ENCODE measurements at places on chromosomes 11 and 22.

GRCh38 chr11:72263361-72263760, 19.4 kb upstream of the PHOX2A start:
- DNase-seq, result no peak

GRCh38 chr11:46896719-46897406, 21.5 kb downstream of the LRP4 start:
- peak; percentile 19 for DNase-seq

- no peak for DNase-seq
These were observed 705 bp downstream of the PTPRJ start for GRCh38 chr11:47980907-47981621.

GRCh38 chr11:34288492-34288891, 69.3 kb downstream of the ABTB2 start:
- no peak for DNase-seq

DNA sequence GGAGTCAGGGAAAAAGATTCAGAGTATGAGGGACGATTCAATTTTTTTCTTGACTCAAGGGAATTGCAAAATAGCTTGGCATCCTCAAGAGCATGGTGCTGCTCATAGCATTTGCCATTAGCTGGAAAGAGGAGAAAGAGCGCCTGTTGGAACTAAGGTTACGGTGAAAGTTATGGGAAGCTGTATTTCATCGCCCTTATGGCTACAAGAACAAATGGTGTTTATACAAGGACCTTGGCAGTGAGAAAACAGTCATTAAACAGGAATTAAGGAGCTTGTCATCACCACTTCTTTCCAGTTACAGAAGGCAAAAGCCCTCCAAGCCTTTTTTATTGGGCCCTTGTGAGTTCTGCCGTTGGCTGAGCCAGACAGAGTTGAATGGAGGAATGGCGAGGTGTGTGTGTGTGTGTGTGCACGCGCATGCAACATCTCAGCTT, 74.2 kb downstream of the ALX4 start:
- no peak for DNase-seq

DNA sequence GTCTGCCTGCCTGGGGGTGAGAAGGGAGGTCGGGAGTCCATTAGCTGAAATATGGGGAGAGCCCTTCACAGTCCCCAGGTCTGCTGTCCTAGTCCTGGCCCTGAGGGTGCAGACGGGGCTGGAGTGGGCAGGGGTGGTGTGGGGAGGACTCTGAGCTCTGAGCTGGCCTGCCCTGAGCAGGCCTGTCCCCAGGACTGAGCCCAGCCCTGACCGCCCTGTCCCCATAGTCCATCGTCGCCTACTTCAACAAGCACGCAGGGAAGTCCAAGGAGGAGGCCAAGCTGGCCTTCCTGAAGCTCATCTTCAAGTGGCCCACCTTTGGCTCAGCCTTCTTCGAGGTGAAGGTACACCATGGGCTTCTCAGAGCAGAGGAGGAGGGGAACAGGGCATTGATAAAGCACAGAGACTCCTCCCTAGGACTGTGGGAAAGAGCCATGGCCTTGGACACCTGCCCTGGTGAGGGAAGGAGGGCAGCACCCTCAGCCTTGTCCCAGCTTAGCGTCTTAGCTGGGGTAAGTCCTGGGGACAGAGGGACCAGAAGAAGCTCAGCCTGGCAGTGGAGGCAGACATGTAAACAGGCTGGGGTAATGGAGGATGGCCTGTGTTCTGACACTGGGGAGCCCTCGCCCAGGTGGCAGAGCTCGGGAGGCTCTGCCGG, 83.7 kb downstream of the MYO7A start:
- DNase-seq, result no peak

DNA sequence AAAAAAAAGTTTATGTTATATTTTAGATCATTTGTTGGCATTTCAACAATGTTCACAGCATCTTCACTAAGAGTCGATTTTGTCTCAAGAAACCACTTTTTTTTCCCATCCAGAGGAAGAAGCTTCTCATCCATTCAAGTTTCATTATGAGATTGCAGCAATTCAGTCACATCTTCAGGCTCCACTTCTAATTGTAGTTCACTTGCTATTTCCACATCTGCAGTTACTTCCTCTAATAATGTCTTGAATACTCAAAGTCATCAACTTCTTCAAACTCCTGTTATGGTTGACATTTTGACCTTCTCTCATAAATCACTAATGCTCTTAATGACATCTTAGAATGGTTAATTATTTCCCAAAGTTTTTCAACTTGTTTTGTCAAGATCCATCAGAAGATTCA, 61.3 kb upstream of the CHORDC1 start:
- DNase-seq, result no peak

GRCh38 chr11:102762361-102762767, 18.1 kb downstream of the MMP10 start:
- no peak for DNase-seq

GRCh38 chr11:68594123-68594522, 90.2 kb upstream of the GAL start:
- DNase-seq, result no peak

DNA sequence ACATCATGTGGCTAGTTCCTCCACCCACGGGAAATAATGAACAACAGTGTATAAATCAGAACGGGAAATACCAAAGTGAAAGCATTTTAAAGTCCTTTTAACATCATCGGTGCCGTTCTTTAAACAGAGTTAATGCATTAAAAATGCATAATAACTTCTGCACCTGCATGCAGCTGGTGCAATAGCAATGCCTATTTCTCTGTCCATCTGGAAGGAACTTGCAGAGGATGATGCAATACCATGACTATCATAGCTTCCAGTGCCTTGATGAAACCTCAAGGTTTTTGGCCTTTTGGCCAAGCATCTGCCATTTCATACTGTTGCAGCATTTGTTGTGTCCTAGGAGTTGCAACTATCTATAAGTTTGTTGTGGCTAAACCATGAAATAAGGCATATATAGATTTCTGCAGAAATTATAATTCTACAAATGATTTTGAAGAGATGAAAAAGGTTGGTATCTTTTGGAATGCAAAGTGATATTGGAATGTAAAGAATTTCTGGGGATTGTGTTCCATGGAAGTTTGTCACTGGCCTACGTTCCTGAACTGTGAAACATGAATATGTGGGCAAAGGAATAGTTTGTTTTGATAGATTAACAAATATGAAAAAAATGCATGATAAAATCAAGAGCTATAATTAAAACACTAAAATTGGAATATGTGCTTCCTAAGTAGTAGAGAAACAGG, 9.8 kb upstream of the EIF3F start:
- no peak for DNase-seq

DNA sequence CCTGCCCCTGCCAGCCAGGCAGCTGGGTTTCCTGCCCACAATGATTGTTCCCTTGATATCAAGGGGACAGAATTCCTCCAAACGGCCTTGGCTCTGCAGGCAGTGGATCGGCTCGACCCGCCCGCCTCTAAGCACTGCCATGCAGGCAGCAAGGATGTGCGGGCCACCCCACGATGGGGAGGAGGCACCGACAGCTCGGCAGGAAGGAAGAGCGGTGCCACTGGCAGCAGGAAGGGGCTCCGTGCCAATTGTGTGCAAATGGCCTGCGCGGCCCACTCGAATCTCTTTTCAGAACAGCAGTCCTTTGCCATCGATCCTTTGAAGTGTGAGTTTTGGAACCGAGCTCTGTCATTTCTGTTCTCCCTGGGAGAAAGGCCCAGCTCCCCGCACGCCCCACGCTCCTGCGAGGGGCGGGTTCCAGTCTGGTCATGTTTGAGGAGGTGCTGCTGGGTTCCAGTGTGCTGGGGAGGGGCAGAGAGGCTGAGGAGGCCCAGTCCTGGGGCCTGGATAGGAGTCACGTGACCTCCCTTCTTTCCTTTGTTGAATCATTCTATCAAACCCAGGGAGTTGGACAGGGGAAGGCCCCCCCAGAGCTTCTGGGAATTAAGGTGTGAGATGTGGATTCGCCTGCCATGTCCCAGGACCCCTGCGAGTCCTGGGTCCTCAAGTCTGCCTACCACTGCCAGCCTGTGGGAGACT, 406.0 kb downstream of the CTTN start:
- no peak for DNase-seq

GRCh38 chr11:118401880-118402590, 629 bp downstream of the ATP5MG start:
- no peak for DNase-seq

DNA sequence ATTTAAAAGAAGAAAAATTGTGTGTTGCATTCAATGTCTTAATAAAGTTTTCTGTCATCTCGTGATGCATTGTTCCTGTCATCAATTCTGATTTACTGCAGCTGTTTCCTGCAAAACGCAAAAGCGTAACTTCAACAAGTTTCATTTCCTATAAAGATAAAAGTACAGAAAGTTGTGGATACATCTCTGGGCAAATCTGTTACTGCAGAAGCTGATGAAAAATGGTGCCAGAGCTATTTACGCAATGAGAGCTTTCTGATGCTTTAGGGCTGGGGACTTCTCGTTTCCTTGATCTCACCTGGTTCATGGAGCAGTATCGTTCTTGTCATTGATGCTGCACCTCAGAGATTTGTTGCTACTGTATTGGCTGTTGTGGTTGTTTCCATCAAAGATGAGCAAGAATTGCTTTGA, 15.5 kb upstream of the MS4A12 start:
- no peak for DNase-seq

- no peak for DNase-seq
These were observed at the start of gene RAPSN for GRCh38 chr11:47448566-47449427. RAPSN (minus strand) TSS chr11:47449136; CDS start chr11:47448964, 172 bp downstream.

GRCh38 chr11:113896156-113896879, 8.3 kb upstream of the HTR3B start:
- DNase-seq, result no peak

GRCh38 chr11:4619514-4619913, 11.5 kb upstream of the TRIM68 start:
- no peak for DNase-seq

DNA sequence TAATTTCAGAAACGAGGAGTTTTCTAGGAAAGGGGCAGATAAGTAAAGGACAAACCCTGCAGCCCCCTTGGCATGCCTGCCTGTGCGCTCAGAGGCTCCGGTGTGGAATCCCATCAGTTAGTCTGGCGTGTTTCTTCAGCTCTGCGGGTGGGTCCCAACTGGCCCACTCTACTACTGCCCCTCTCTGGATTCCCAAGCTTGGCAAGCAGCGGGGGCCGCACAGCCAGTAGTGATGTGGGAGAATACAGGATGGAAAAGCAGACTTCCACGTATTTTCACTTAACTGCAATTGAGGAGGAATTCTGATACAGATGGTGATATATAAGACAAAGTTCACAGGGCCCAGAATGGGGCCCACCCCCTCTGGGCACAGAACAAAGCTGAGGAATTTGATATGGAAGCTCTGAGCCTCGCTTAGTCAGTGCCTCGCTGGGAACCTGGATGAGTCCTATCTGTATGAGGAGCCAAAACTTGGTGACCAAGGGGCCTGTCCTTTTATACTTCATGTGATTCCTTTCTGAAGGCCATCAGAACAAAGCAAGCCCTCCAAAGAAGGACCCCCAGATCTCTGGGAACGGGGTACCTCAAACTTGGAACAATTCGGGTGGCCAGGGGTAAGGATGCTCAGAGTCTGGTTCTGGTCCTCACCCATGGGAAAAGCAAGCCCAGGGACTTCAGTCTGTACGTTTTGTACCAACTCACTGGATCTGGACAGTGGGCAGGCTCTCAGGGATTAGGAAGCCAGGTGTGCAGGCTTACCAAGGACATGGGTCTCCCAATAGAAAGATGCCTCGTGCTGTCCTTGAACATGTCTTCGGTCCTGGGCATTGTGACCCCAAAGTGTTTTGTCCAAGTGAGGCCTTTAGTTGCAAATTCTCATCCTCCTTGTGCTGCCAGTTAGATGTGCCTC, 26.0 kb downstream of the RELT start:
- DNase-seq, result no peak

DNA sequence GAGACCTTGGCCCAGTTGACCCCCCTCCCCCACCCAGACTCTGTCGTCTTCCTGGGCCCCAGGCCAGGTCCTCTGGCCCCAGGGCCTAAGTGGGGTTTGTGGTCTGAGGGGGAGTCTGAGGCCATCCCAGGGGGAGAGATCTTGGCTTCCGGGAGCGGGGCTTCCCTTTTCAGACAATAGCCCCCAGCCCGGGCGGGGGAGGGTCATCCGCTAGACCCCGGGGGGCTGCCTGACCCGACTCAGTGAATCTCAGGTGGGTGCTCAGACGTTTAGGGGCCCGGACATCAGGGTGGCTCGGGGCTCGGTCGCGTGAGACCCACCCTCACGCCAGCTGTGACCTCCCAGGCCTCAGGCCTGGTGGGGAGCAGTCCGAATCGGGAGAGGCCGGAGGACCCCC, 609 bp downstream of the MAPK11 start:
- no peak for DNase-seq

DNA sequence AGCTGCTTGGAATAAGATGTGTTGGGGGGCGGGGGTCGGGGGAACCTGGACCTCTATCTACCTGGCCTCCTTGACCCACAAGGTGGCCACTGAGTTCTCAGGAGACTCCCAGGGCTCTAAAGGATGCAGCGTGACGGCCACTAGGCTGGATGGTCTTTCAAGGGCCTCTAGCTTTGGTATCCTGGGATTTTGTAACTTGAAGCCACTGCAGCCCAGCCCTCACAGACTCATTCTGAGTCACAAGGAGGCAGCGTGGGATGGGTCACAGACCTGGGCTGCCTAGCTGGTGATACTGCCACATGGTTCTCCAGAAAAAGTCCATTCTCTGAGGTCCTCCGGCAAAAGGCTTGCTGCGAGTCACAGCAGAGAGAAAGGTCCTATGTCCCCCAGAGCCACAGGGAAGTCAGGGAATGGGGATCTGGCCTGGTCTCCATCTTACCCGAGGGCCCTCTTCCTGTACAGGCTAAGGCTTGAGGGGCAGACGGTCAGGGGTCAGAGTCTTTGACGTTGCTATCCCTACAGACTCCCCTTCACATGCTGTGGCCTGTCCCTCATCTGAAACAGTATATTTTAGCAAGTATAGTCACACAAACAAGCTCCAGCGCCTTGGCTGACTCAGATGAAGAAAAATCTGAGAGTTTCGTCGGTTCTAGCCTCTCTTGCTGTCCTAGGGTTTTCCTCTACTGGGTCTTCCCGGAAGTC, 52.4 kb downstream of the KCNC1 start:
- no peak for DNase-seq

- DNase-seq, result no peak
These were observed 2.2 kb upstream of the TNFRSF13C start for GRCh38 chr22:41928593-41929417.

GRCh38 chr11:68374531-68374930, 62.1 kb downstream of the LRP5 start:
- no peak for DNase-seq

DNA sequence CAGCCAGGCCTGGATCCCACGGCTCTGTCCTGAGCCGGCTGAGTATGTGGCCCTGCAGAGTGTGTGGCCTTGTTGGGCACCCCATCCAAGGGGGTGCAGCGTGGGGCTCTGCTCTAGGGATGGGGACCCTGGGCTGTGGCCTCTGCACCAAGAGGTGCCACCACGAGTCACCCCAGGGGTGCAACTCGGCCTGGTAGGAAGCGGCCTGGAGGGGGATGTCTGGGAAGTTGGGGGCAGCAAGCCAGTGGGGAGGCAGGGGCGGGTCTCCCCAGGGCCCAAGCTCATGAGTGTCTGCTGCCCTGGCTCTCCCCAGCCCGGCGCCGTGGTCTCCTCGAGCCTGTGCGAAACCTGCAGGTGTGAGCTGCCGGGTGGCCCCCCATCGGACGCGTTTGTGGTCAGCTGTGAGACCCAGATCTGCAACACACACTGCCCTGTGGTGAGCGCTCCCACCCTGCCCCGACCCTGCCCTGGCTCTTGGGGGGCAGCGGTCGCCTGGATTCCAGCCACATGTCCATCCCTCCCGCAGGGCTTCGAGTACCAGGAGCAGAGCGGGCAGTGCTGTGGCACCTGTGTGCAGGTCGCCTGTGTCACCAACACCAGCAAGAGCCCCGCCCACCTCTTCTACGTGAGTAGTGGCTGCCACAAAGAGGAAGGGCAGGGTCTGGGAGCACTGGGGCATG, 24.2 kb upstream of the MUC5B start:
- DNase-seq, result no peak

Measured in SIG-M5 (cell line).